ENCODE measurements at places on chromosomes 2 and 18.

DNA sequence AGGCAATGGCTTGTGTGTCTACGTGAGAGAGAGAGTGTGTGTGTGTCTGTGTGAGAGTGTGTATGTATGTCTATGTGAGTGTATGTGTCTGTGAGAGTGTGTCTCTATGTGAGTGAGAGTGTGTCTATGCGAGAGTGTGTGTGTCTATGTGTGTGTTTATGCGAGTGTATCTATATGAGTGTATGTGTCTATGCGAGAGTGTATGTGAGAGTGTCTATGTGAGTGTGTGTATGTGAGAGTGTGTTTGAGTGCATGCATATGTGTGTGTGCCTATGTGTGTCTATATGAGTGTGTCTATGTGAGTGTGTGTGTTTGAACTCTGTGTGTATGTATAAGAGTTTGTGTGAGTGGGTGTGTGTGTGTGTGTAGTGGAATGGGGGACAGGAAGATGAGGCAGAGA is 9.8 kb upstream of the GNLY start:
- no peak for DNase-seq

- no peak for DNase-seq
Measured at GRCh38 chr2:95698146-95698545, 106.3 kb downstream of the TRIM43 start.

DNA sequence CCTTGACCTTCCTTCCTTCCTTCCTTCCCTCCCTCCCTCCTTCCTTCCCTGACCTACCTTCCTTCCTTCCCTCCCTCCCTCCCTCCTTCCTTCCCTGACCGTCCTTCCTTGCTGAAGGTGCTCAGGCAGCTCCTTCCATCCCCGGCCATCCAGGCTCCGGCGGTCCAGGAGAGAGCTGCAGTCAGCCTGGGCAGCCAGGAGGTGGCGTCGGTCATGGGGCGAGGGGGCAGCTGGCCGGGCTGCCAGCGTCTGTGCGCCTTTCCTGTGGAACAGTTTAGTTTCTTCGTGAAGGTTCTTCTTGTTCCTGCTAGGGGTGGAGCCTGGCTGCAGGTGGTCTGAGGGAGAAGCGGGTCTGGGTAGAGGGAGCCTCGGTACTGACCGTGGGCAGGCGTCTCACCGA is 15.7 kb downstream of the GPR35 start:
- DNase-seq: no peak

GRCh38 chr2:237440819-237441281 is 26.9 kb upstream of the COL6A3 start:
- DNase-seq: no peak

DNA sequence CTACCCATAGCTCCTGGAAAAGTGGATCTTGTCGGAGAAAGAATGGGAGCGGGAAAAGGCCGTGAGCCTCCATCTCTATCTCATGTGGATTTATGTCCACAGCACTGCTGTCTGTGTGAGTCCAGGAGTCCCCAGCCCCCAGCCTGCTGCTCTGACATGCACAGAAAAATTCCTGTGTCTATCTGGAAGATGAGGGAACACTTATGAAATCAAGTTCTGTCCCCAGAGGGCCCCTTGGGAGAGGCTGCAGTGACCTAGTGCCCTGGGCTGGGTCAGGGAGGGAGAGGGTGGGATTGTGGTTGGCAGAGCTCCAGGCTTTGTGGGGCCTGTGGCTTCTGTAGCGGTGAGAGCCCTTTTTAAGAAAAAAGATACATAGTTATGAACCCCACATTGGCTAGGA is 37.6 kb downstream of the HJURP start:
- DNase-seq: no peak

- DNase-seq: no peak
Measured at GRCh38 chr2:88754585-88755320, 63.3 kb downstream of the RPIA start.

DNA sequence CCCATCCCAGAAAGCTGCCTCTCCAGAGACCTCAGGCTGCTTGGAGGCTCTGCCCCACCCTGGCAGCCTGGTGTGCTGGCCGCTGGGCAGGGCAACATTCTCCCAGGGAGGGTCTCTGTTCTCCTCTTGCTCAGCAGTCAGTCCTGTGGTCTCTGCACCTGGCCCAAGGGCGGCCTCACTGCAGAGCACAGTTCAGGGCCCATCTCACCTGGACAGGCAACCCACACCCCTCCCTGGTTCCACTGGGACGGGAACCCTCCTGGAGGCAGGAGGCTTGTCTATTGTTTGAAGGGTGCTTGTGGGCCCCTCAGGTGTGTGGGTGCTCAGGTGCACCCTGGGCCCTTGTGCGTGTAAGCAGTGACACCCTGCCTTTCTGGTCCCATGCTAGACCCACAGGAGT is 67.2 kb upstream of the OTOS start:
- DNase-seq: no peak

DNA sequence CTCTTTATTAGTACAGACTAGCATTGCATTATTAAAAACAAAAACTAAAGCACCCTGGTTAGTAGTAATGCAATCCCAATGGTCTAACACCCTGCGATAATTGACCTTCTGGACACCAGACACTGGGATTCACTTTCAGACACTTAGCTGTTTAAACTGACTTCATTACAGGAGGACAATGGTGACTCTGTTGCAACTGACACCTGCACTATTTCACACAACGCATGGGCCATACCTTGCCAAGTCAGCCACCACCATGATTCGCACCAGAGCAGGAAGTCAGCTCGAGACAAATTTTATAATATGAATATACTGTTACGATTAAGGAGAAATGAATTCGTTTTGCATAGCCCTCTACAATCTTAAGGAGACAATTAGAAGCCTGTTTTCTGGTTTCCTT is 150.7 kb downstream of the MEIS1 start:
- no peak for DNase-seq

GRCh38 chr2:1816414-1816911 is 72.1 kb upstream of the PXDN start:
- DNase-seq: peak; percentile 61

DNA sequence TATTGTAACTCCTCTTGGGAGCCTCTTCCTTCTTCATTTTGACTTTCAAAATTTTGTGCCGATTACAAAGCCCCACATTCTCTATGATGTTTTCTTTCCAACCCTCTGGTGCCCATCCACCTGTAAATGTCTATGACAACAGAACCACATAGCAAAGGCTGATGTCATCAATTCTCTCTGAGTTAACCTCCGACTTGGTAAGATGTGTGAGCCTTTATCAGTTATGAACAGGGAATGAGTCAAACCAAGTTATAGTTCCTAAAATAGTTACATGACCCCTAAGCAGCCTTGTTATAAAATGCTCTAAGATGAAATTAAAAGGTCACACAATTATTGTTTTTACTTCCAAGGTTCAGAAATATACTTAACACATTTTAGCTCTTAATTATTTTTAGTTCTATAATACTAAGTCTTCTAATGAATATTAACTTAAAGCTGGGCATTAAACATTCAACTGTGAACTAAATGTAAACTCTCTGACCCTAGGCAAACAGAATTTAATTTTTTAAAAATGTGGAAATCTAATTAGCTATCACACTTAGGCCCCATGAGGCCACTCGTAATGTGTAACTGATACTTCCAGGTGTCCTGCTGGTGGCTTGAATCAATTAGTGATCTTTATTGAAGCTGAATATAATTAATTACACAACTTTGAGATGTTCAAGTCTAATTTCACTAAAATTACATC is 102.3 kb upstream of the CYRIA start:
- no peak for DNase-seq

DNA sequence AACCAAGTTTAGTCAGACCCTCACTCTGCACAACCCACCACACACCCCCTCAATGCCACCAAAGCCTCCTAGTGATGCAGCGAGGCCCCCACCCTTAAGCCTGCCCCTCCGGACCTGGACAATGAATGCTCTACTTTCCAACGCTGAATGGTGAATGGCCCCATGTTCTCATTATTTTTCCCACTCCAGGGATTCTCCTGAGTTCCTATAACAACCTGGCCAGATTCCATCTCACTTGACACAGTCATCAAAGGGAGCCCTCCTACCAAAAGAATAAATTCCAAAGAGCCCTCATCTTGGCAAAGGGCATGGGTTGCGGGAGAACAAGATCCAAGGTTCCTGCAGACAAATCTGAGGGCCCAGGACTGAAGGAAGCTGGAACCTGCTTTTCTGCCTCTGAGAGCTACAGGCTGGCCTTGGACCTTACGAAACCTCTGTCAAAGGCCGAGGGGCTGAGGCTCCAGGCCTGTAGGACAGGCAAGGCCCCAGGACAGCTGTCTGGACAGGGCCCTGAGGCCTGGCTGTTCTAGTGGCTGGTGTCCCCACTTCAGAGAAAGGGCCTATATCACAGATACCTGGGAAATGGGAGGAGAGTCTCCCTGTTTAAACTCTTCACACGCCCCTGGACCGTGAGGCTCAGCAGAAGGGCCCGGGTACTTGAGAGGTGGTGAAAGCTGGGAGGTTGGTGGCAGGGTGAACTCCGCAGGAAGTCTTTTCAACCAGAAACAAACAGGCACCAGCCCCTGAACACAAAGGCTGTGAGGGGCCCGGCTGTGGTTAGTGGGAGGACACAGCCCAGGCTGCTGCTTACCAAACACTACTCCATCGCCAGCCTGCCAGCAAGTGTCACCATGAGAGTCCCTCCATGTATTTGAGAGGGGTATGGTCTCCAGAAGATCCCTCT is 27.3 kb downstream of the SFXN5 start:
- DNase-seq: peak; percentile 72

DNA sequence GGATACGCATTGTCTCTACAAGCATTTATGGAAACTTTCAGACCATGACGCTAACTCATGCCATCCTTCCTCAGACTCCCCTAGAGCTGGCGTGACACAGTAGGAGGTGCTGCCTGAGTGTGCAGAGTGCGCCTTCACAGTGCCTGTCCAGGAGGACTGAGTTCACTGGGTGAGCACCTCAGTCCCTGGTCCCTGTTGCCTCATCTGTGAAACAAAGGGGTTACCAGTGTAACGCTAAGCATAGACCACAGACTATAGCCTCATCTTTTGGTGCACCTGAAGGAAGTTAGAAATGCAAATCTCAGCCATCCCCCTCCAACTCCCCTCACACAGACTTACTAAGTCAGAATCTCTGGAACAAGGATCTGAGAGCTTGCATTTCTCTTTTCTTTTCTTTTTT is 142.8 kb downstream of the TMEM17 start:
- no peak for DNase-seq
